ENCODE measurements at places on chromosomes 7 and 10. TPM values are rescaled to one million over a fixed set of nuclear protein-coding genes. Genes with fewer than 3 reads are reported as not detected.
A peak's percentile ranks its signal among the peaks of the same experiment; 100 is the strongest.

DNA sequence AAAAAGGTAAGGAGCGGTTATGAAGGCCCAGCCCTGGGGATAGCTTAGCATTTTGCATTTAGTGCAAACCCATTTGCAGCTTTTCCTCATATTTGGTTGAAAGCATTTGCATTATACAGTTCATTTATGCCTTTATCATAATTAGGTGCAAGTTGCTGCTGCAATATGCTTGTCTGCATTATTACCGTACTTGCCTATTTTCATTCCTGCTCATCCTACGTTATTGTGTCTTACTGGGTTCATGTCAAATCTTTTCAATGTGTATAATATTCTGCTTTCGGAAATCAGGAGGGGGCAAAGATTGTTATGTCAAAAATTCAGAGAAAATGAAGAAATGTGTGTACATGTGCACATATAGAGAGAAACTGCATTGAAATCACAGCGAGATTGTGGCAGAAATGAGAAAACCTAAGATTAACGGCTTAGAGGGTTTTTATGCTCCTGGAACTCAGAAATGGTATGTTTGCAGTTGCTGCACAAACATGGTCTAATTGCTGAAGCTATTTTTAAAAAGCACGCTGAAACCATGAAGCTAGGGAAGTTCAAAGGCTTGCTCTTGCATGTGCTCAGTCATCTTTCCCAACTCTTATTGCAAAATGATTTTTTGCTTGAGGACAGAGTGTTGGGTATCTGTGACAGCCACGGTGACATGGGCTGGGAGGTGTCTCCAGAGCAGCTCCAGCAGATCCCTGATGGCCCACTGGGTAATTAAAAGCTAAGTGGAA, 613.2 kb downstream of the SDK1 start:
- DNase-seq: no peak

DNA sequence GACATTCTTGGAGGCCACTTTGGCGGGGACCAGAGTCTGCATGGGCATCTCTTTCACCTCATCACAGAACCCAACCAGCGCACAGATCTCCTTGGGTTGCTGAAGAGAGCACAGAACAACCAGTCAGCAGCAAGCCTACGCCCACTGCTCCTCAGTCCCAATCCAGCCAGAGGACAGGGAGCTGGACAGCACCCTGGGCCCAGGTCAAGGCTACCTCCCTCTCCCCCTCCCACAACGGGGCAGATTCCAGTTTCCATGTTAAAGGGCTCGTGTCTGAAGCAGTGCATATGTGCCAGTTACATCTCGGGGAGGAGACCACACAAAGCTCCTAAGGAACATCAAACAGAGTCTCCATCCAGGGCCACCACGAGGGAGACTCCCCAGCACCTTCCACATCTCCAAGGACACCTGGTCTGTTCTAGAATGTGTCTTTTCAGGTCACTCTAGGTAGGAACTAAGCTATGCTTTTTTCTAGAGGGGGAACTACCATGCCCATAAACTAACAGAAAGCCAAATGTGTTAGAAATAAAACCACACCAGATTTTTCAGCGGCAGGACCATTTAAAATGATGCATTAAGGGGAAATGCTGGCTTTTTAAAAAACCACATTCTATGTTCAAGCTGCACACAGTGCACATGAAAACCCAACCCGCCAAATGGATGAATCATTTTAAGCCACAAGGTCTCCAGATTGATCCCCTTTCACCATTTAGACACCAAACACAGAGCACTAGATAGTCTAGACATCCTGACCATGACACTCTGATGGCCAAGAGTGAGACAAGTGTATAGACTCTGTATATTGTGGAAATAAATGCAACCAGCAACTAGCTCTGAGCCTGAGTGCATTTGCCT, 28.9 kb downstream of the PSAP start:
- DNase-seq: peak; percentile 83

DNA sequence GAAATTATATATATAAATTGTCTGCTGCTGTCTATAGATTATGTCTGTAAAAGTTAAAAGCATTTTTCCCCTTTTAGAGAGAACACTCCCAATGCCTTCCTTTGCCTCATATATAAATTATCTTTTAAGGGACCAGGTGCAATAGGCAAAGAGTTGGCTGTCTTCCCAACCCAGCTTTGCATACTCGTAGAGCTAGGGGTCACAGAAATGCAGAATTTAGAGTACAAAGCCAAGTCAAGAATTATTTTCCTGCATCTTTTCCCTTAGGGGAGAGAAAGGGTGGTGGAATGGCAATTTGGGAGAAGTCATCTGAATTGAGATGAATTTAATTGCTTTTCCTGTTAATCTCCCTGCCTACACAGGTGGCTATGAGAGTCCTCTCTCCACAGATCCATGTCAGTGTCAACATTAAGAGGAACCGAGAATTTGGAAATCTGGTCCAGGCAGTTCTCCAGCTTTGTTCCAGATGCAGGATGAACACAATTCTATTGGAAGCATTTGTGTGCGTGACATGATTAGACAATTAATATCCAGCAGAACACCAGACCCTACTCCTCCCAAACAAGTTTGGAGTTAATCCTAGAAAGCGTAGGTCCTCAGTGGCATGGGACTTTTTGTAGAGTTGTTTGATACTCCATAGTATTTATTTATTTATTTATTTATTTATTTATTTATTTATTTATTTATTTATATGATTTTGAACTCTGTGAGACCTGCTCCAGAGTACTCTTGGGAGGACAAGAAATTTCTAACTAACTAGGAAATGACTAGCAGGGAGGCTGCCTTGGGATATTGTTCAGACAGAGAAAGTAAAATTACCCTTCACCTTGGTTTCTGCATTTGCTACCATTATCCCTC, 80.3 kb upstream of the SKAP2 start:
- no peak for DNase-seq

The PIK3AP1 gene
- 0.36 TPM for total RNA-seq

The CPXM2 gene
- total RNA-seq: 0.36 TPM

DNA sequence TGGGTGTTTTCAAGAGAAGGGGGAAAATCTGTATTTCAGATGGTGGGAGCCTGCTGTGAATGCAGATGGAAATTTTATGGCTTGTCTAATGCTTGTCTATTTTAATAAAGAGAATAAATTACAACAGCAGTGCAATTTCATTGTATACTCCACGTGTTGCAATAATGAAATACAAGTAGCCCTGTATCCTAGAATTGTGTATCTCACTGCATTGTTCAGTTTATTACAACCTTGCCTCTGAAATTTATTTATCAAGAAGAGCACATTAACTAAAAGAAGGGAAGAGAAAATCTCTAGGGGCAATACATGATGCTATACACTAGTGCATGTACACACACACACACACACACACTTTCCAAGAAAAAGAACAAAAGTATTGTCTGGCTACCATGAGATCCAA, 21.8 kb downstream of the ANK3 start:
- no peak for DNase-seq

The ABCA13 gene
- 3.6 TPM for total RNA-seq

The JAKMIP3 gene
- 0.29 TPM for total RNA-seq

DNA sequence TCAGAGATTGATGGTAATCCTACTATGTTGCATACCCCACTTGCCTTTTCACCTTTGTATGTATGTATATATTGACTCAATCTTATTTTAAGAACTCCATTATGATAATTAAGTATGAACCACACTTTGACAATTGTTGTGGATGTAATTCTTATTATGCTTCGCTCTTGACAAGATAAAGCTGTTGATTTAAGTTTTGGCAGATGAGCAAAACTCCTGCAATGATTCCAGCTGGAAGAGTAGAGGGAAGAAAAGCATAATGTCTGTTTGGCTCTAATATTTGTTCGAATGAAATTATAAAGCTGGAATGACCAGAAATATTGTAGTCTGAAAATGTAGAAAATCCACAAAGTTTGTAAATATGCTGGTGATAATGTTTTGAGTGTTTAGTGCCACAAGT, 83.8 kb upstream of the AKR1E2 start:
- DNase-seq: no peak

All from osteoblast (primary cell).